ENCODE measurements at places on chromosomes 4 and X.
A peak's percentile ranks its signal among the peaks of the same experiment; 100 is the strongest.

DNA sequence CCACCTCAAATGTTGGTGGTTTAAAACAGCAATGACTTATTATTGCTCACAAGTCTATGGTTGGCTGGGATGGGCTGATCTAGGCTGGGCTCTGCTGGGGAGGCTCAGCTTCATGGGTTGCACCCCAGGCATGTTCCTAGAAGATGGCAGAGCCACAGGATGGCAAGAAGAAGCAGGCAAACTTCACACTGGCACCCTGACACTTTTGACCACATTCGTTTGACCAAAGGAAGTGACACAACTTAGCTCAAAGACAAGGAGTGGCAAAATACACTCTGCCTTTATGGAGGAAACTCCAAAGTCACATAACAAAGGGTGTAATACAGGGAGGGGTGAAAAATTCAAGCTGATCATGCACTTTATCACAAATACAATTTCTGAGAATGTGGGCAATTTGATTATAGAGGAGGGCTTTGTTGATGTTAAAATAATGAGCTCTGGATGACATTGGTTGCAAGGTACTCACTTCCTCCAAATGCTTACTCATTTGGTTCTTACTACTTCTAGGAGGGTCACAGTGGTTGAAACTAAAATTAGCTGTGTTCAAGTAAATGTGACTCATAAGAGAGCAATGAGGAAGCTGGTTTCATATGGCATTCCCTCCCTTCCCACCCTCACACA lies 249.2 kb upstream of the RPS6KA3 start:
- H3K36me3 ChIP-seq: no peaks in the 10 kb centered on the region
- DNase-seq: no peak
- no peaks in the 10 kb centered on the region for H3K4me1 ChIP-seq
- no peaks in the 10 kb centered on the region for H3K27me3 ChIP-seq

DNA sequence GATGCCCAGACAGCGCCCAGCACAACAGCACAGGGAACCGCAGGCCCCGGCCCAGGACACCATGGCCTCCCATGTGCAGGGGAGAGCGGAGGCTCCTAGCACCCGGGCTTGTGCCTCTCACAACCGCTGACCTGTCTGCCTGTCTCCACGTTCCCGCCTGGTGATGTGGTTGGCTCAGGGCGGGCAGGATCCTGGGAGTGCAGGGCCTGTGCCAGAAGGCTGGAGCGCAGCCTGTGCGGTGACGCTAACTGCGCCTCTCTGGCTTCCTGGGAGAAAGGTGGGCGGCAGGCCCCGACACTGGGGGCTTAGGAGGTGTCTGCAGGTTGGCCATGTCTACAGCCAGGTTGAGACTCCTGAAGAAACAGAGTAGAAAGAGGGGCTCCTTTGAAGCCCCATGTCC lies 48.7 kb downstream of the CPZ start:
- no peak overlapping the region for H3K27ac ChIP-seq
- no peaks in the 10 kb centered on the region for H3K4me1 ChIP-seq
- DNase-seq: no peak
- H3K4me3 ChIP-seq: no peak overlapping the region
- no peaks in the 10 kb centered on the region for H3K27me3 ChIP-seq

GRCh38 chrX:66019974-66020373 lies 19.9 kb downstream of the VSIG4 start:
- H3K27me3 ChIP-seq: no peaks in the 10 kb centered on the region
- no peak overlapping the region for H3K4me3 ChIP-seq
- H3K36me3 ChIP-seq: no peaks in the 10 kb centered on the region
- DNase-seq: no peak
- H3K27ac ChIP-seq: no peak overlapping the region
- peaks cover 28% of the 10 kb centered on the region for H3K4me1 ChIP-seq

DNA sequence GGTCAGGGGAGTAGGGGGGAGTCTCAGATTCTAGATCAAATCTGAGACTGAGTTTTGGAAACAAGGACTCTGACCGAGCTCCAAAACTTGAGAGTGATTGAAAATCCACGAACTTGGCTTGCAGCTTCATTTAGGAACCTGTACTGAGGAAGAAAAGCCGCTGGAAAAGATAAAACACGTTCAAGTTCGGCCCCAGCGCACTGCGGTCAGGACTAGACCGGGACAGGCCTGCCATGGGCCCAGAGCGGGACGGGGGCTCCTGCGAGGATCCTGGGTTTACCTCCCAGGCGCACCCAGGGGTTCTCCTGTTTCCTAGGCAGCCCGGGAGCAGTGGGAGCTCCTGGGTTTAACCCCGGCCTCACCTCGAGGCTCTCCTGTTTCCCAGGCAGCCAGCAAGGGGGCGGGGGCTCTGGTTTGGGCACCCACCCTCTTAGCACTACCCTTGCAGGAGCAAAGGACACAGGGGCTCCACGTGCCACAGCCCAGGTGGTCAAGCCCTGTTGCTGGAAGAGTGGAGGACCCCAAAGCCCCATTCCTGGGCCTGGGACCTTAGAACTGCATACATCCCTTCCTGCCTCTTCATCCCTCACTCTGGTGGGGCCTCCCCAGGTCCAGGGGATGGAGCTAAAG lies 74.5 kb downstream of the ABLIM2 start:
- no peaks in the 10 kb centered on the region for H3K36me3 ChIP-seq
- H3K27me3 ChIP-seq: no peaks in the 10 kb centered on the region
- no peak overlapping the region for H3K27ac ChIP-seq
- DNase-seq: no peak
- H3K4me1 ChIP-seq: no peaks in the 10 kb centered on the region

- no peaks in the 10 kb centered on the region for H3K27me3 ChIP-seq
- H3K4me1 ChIP-seq: peaks cover 7% of the 10 kb centered on the region
- H3K4me3 ChIP-seq: no peak overlapping the region
- no peak for DNase-seq
Measured at GRCh38 chr4:73244945-73245601, 13.5 kb downstream of the ANKRD17 start.

- no peak overlapping the region for H3K27ac ChIP-seq
- no peak overlapping the region for H3K4me3 ChIP-seq
- H3K36me3 ChIP-seq: no peaks in the 10 kb centered on the region
- H3K27me3 ChIP-seq: no peaks in the 10 kb centered on the region
Measured at GRCh38 chrX:123835661-123836371, 24.0 kb upstream of the XIAP start.

DNA sequence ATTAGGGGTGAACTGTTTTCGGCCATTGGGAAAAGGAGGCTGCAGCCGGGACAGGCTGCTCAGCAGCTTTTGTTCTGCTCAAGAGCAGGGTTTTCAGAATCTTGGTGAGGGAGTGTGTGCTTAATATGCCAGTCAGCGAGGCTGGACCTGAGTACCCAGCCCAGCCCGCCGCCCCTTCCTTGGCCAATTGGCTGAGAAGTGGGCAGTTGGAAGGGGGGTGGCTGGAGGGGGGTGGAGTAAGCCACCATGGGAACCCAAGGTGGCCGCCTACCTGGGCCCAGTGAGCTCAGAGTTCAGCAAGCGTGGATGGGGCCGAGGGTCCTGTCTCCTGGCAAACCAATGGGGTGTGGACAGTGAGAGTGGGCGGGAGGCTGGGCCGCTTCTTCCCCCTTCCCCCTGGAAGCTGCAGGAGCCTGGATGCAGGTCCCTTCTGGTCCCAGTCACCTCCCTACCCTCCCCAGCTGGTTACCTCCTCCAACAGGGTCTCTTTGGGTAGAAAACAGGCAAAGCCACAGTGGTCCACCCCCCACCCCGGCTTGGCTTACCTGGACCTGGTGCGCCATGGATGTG lies 52.5 kb downstream of the SORCS2 start:
- no peaks in the 10 kb centered on the region for H3K36me3 ChIP-seq
- H3K27ac ChIP-seq: no peak overlapping the region
- DNase-seq: no peak
- no peaks in the 10 kb centered on the region for H3K4me1 ChIP-seq

- no peaks in the 10 kb centered on the region for H3K4me1 ChIP-seq
- H3K4me3 ChIP-seq: no peak overlapping the region
- H3K36me3 ChIP-seq: no peaks in the 10 kb centered on the region
- no peak for DNase-seq
Measured at GRCh38 chr4:94621491-94622080, 136.2 kb upstream of the BMPR1B start.

DNA sequence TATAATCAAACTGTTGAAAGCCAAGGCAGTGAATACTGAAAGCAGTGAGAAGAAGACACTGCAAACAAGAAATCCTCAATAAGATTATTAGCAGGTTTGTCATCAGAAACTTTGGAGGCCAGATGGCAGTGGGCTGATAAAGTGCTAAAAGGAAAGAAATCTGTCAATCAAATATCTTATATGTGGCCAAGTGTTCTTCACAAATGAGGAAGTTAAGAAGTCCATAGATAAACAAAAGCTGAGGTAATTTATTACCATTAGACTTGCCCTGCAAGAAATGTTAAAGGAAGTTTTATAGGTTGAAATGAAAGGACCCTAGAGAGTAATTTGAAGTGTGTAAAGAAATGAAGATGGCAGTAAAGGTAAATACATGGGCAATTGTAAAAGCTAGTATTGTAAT lies 586.6 kb downstream of the RAPGEF2 start:
- H3K4me3 ChIP-seq: no peak overlapping the region
- H3K27me3 ChIP-seq: no peaks in the 10 kb centered on the region
- no peak overlapping the region for H3K27ac ChIP-seq
- DNase-seq: no peak
- H3K4me1 ChIP-seq: no peaks in the 10 kb centered on the region
- H3K36me3 ChIP-seq: no peaks in the 10 kb centered on the region

GRCh38 chr4:6445403-6446129 lies 26.8 kb downstream of the PPP2R2C start:
- no peaks in the 10 kb centered on the region for H3K36me3 ChIP-seq
- no peaks in the 10 kb centered on the region for H3K4me1 ChIP-seq
- H3K27ac ChIP-seq: no peak overlapping the region
- H3K4me3 ChIP-seq: no peak overlapping the region

- peaks cover 5% of the 10 kb centered on the region for H3K27me3 ChIP-seq
- H3K4me1 ChIP-seq: peaks cover 3% of the 10 kb centered on the region
- DNase-seq: no peak
Measured at GRCh38 chrX:148504506-148504905, 4.1 kb downstream of the AFF2 start.

DNA sequence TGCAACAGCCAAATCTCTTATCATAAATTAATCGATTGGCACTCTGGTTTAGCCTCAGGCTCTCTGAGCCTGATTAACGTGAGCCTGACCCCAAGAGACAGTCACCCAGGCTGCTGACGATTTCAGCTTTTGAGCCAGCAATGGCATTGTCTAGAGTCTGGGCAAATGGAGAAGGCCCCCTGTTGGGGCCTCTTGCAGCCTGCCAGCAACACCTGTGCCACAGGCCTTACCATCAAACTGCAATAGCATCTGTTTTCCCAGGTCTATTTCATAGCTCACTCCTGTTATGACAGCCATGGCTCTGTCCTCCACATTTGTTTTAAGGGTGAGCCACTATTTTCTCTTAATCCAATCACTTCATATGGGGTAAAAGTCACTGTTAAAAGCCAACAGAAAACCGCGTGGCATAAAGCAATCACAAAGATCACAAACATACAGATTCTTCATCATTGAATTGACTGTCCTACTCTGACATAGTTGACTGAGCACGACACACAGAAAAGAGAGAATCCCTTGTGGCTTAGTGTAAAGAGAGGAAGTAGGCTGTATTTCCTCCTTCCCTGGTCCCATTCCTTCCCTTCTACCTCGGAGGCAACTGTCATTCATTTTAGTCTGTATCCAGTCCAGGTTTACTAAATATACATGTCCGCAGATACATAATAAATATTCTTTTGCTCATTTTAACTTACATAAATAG lies 47.8 kb downstream of the SLC9A7 start:
- no peaks in the 10 kb centered on the region for H3K27me3 ChIP-seq
- H3K36me3 ChIP-seq: no peaks in the 10 kb centered on the region
- H3K4me1 ChIP-seq: no peaks in the 10 kb centered on the region
- no peak overlapping the region for H3K4me3 ChIP-seq
- no peak for DNase-seq

DNA sequence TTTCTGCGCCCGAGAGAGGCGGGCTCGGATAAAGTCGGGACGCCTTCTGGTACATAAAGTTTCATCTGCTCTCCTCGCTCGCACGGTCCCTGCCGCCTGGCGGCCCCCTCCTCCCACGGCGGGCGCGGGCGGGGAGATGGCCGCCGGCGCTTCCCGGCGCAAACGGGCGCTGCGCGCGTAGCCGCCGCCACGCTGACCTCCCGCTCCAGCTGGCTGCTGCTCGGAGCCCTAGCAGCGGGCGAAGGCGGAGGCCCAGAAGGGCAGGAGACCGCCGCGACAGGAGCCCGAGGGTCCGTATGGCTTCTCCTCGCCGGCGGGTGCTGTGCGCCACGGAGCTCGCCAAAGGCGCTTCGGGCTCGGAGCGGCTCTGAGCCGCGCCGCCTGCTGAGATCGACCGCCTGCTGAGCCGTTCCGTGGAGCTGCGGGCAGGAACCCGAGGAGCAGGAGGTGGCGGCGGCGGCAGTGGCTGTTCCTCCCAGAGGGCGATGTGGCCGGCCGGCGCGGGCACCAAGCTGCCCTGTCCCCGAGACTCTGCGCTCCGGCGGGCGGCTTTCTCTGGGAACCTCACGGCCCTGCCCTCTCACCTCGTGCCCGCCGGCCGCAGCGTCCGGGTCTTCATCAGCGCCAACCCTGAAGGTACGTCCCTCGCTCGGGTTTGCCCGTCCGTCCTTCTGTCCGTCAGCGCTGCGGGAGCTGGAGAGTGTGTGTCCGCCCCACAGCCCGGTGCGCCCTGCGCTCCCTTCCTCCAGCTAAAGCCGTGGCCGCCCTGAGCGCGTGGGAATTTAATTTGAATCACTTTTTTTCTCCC lies at the start of gene NWD2:
Gene NWD2 (plus strand): TSS at position 161 of the 808 bp plus-strand sequence. CDS start 325 bp downstream, at position 486.
- no peak within 1 kb of the TSS for H3K4me3 ChIP-seq
- H3K36me3 ChIP-seq: no peaks in the 10 kb centered on the region
- H3K4me1 ChIP-seq: no peaks in the 10 kb centered on the region
- no peak within 1 kb of the TSS for H3K27ac ChIP-seq
- DNase-seq: no peak
- H3K27me3 ChIP-seq: peaks cover 15% of the 10 kb centered on the region

GRCh38 chrX:79182616-79183015 lies 38.1 kb downstream of the GPR174 start:
- no peak overlapping the region for H3K4me3 ChIP-seq
- H3K4me1 ChIP-seq: peaks cover 8% of the 10 kb centered on the region
- peak overlapping the region; percentile 19 for H3K27ac ChIP-seq
- H3K27me3 ChIP-seq: no peaks in the 10 kb centered on the region
- no peaks in the 10 kb centered on the region for H3K36me3 ChIP-seq

- DNase-seq: no peak
- no peaks in the 10 kb centered on the region for H3K36me3 ChIP-seq
- H3K4me1 ChIP-seq: no peaks in the 10 kb centered on the region
- H3K4me3 ChIP-seq: no peak overlapping the region
- no peak overlapping the region for H3K27ac ChIP-seq
Measured at GRCh38 chr4:44544158-44544557, 95.5 kb upstream of the KCTD8 start.

DNA sequence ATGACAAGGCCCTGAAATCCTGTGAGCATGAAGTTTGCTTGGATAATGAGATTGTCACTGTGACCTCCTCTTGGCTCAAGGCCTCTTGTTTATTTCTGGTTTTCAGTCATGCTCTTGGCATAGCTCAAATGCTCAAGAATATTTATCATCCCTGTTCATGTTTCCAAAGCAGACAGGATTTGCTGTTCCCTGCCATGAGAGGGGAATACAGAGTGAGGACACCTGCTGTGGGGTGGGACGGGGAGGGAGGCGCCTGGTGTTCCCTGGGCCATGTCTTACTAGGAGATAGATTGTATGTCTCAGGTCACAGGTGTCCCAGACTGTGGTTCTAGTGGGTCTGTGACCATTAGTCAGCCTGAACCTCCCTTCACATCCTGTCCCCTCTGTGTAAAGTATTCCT lies 34.9 kb upstream of the SH3RF1 start:
- H3K27me3 ChIP-seq: no peaks in the 10 kb centered on the region
- H3K36me3 ChIP-seq: no peaks in the 10 kb centered on the region
- no peak overlapping the region for H3K27ac ChIP-seq
- no peaks in the 10 kb centered on the region for H3K4me1 ChIP-seq
- H3K4me3 ChIP-seq: no peak overlapping the region

All from effector memory CD4-positive, alpha-beta T cell (primary cell).